AG04450 (cell line): ENCODE measurements at places on chromosomes 7 and 10. TPM values are rescaled to one million over a fixed set of nuclear protein-coding genes. Genes with fewer than 3 reads are reported as not detected.

DNA sequence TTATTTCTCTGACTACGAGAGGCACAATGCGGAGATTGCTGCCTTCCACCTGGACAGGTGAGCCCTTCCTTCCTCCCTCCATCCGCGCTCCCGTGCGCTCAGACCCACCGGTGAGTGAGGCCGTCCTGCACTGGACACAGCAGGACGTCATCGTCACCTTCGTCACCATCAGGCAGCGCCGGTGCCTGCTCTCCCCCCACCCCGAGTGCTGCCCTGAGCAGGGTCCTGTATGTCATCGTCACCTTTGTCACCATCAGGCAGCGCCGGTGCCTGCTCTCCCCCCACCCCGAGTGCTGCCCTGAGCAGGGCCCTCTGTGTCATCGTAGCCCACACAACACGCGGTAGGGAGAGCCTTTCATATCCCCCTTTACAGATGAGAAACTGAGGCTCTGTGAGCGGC lies 43.5 kb upstream of the FOXL3 start:
- no peak for DNase-seq

DNA sequence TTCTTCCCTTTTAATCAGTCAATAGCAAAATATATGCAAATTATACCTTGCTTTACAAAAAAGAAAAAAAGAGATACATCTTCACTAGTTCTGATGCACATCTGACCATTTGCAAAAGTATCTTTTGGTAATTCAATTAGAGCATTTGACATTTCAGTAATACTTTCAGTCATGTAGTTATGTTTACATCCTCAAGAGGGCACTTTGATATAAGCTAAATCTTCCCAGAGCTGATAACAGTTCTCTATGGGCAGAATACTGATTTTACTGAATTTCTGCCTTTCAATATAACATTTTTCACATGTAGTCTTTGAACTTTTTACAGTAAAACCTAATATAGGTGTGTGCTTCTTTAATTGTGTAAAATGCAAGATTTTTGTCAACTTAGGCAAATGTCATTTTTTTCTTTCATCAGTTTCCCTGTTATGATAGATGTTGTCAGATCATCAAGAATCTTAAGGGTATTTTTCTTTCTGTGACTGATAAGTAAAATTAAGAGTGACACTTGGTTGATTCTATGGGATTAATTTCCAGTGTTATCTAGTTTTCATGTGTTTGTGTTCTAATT lies 703.5 kb upstream of the SEMA3D start:
- no peak for DNase-seq

Gene PON2
- 86.2 and 110 TPM in 2 replicates for polyA plus RNA-seq

DNA sequence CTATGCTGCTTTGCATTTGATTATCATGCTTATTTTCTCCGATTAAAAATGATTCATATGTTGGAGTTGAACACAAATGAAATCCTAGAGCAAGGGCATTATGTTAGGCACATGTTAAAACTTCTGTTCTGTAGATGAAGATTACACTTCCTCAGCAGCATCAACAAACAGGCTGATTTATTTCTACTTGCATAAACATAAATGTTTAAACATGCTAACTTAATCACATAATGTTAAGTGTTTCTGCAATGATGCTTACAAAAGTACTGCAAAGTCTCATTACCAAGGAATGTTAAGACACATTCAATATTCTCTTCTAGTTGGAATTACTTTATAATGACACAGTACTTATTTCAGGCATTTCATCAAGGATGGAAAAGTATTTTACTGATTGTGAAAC lies 770.8 kb downstream of the ANKRD7 start:
- DNase-seq: no peak

GRCh38 chr7:30471205-30471604 lies 7.4 kb downstream of the NOD1 start:
- no peak for DNase-seq

GRCh38 chr10:42988069-42988468 lies 88.8 kb upstream of the RET start:
- no peak for DNase-seq
